CD4-positive, alpha-beta T cell treated with Interleukin-15 for 1 hour (primary cell): ENCODE measurements at places on chromosomes 16 and 17.

DNA sequence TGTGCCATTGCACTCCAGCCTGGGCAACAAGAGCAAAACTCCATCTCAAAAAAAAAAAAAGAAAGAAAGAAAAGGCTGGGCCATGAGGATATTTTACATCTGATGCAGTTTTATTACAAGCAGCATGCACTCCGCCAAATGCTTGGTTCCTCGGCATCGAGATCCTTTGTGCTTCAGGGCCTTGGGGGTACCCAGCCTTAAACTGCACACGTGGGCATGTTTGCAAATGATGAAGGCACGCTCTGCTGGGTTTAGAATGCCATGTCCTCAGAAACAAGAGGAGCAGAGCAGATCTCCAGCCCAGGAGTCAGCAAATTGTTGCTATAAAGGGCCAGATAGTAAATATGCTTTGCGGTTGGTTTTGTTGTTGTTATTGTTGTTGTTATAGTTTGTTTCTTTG lies 153.2 kb downstream of the KATNIP start:
- DNase-seq: no peak

DNA sequence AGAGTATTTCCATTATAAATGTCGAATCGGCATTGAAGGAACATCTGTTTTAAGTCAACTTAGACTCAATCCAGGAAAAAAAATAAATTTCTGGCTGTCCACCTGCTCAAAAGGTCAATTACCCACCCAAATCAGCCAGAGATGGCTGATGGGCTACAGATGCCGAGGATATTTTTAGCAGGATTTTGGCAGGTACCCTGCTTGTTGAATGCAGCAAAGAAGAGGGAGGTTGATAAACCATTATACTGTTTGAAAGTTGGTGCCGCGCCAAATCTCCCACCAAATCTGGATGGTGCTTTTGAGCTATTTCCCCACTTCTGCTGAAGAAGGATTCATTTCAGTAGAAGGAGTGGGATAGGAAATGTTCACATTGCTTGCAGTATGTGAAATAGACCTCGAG lies 537.7 kb downstream of the MAF start:
- DNase-seq: no peak

DNA sequence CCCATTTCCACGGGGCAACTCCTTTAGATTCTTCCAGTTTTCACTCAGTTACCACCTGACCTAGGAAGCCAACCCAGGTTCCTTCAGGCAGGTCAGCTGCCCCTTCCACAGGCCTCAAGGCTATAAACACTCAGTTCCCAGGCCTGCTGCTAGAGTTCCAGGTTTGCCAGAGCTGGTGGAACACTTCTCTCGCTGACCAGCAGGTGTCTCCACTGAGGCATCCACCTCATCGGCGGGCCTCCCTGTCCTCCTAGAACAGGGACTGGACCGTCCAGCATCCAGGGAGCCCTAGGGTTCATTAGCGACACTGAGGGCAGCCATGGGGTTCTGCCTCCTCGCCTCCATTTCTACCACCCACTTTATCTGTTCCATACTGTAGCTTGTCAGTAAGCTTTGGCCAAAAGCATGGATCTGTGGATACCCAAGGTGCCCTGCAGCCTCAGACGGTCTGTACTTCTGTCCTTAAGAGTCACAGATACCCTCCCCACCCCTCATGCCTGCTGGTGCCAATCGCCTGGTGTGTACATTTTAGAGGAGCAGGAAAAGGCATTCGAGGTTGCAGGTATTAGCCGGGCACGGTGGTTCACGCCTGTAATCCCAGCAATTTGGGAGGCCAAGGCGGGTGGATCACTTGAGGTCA lies 29.0 kb downstream of the PIMREG start:
- DNase-seq: peak; percentile 54

- DNase-seq: peak; percentile 66
Observed at GRCh38 chr17:41965694-41966462, 717 bp upstream of the CNP start.

DNA sequence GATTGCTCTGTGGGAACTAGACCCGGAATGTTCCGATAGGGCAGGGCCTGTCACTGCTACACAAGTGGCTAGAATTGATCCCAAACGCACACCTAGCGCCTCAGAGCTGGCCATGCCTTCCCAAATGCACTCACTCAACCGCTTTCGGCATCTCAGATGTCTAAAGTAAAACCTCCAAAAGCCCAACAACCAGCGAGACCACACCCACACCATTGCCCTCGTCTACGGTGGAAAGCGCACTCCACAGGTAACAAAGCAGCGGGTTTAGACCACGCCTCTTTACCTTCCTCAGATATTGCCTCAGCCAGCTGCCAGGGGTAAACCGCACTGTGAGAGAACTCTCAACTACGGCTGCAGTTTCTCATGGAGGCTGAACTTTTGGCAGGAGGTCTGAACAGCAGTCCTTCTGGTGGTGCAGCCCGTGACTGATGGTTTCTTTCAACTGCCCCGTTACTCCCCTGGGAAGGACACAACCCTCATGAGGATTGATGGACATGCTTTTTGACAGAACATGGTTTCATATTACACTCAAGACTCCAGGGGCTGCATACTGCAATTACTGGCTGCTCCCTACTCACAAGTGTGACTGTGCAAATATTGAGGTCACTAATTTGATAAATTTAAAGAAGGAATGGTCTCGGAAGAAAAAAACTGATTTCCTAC lies 34.5 kb downstream of the USP7 start:
- no peak for DNase-seq

DNA sequence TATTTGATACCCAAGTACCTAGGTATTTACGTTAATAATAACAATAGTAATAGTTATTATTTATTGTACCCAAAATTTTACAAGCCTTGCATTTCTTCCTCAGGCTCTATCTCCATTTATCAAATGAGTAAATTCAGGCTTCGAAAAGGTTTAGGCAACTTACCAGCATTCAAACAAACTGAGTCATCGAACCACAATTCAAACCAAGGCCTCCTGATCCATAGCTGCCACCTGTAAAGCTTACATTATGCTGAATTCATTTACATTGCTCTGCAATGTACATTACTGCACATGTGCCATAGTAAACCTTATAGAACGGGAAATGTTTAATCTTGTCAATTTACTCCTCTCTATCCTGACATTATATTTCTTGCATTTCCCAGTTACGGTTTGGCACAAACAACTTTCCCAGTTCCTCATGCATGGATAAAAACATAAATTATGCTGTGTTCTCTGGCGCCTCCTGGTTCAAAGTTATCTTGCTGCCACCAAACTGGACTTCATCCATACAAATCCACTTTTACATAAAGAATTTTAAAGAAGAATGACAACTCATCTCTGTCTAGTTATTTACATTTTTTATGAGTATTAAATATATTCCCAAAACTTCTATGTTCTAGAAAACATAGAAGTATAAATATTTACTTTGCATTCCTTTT lies 360.6 kb upstream of the SOX9 start:
- DNase-seq: no peak

GRCh38 chr16:54231919-54232318 lies 54.7 kb downstream of the IRX3 start:
- DNase-seq: no peak

GRCh38 chr17:2697611-2698162 lies 13.9 kb downstream of the CLUH start:
- DNase-seq: peak; percentile 10

GRCh38 chr16:23206986-23207385 lies 24.4 kb downstream of the SCNN1G start:
- no peak for DNase-seq

DNA sequence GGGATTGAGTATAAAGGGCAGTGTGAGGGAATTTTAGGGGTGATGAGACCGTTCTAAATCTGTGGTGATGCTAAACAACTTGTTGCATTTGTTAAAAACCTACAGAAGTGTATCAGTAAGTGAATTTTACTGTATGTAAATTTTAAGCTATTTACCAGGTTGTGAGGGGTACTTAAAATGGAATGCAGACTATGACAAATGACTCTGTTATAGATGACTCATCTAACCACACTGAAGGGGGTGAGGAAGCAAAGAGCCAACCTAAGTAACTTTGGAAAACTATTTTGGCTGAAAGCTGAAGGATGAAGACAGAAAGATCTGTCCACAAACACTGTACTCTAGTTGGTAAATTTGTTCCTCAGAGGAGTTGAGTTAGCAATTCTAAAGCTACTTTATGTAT lies 5.3 kb upstream of the MKS1 start:
- DNase-seq: no peak

- DNase-seq: no peak
Observed at GRCh38 chr16:85424260-85425073, 188.7 kb upstream of the GSE1 start.

GRCh38 chr16:7137560-7138330 lies 194.9 kb upstream of the RBFOX1 start:
- DNase-seq: no peak

DNA sequence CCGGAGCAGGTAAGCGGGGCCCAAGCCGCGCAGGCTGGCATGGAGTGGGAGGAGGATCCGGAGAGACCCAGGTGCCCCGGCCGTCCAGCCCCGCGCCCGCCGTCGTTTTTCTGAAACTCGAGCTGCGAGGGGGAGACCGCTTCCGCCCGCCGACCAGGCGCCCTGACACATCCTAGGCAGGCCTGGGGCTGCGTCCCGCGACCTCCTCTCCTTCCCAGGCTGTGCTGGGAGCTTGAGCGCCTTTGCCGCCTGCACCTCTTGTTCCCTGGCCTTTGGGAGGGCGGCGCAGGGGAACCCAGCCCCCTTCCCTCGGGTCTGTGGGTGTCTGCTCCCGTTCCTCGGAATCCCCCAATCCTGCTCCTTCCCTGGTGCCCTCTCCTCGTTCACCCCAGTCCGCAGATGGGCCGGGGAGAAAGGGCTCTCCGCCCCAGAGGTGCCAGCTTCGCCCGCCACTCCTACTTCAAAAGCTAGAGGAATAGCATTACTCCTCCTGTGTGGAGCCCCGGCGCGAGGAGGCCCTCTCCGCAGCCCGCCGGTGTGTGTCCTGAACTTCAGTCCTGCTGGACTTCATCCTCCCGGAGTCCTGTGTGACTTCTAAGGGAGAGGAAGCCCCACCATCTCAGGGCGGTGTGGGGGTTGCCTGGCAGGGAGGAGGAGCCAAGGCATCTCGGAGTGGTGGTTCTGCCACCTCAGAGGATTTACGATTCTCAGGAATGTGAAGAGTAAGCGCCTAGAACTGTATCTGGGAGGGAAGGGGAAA lies 1.0 kb downstream of the NHERF1 start:
- no peak for DNase-seq

- no peak for DNase-seq
Observed at GRCh38 chr17:71304498-71305158, 816.2 kb upstream of the SOX9 start.

- DNase-seq: no peak
Observed at GRCh38 chr16:6335072-6335471, 997.6 kb upstream of the RBFOX1 start.

DNA sequence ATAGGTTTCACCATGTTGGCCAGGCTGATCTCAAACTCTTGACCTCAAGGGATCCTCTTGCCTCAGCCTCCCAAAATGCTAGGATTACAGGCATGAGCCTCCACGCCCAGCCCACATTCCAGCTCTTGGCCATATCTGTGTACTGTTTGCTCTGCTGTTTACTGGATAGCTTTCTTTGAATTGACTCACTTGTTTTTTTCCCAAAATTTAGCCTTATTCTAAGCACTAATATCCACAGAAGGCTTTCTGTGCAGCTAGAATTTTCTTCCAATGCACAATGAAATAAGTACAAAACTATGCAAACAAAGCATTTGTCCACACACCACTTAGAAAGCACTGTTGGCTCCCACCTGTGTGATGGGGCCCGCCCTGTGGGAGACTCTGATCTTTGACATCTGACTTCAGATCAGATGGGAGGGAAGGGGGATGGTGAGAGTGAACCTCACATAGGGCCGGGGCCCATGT lies 72.2 kb downstream of the CLEC16A start:
- DNase-seq: no peak

DNA sequence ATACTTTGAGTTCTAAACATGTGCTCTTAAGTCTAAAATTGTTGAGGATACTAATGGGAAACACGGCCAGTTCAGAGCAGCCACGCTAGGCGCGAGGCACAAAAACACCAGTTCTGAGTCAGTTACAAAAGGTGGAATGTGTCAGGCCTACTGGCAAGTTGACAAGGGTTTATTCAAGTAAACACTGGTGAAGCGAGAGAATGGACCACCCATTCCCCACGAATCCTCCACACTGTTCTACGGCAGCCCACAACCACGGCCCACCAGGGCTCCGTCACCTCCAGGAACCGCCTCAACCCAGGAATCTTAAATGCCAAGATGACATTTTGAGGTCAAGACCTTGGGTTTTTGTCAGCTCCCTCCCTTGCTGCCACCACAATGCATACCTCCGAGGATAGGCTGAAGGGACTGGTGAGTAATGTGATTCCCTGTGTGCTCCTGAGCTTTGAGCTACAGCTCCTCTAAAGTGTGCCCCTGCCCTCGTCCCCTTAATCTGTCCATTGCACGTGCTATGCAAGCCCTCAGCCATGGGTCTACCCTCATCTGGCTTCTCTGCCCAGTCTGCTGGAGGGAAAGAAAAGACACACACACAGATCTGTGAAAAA lies 28.5 kb upstream of the TRAP1 start:
- no peak for DNase-seq

GRCh38 chr17:59892251-59892923 lies 356 bp downstream of the TUBD1 start:
- no peak for DNase-seq

DNA sequence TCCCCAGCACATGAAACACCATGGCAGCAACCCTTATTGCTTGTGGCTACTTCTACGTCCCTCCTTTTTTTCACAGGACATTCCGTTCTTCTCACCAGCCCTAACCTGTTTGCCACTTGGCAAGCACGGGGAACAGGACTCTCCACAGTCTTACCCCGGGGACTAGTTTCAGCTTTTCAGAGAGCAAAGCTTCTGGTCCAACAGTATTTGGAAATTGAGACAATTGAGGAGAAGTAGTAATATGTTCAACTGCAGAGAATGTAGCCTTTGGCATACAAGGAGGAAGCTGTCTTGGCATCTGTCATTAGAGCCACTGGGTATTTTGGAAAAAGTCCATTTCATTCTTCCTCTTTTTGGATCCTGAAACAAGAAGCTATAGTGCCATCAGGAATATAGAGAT lies 65.7 kb downstream of the MAP2K6 start:
- DNase-seq: no peak

GRCh38 chr17:42193969-42194899 lies at the start of gene GHDC:
Gene GHDC, minus strand, starts transcription at chr17:42194494. Its CDS starts 913 bp downstream, at chr17:42193581.
- DNase-seq: peak; percentile 82

GRCh38 chr16:87297918-87298631 lies 19.1 kb downstream of the C16orf95 start:
- DNase-seq: peak; percentile 29
